ENCODE measurements at places on chromosomes 3 and 15.

GRCh38 chr3:127182848-127183714, 9.8 kb upstream of the PRR23E start:
- DNase-seq, result no peak

DNA sequence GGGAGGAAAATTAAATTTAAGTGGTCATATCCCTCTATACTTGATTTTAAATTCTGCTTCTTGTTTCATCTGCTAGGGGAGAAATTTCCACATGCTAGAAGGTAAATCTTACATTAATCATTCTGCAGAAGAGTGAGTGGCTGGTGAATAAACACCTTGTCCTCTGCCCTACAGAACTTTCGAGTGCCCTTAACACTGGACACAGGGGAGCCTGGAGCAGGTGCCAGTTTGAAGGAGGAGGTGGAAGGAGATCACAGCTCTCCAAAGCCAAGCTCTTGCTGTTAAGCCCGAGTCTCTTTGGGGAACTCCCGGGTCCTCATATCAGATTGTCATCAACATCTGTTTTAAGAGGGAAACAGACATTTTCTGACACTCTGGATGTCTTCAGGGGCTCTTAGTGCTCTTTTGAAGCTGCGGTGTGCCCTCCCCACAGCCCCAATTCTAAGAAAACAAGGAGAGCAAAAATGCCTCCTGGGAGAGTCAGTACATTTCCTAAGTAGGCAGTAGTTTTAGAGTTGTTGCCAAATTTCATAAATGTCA, 31.3 kb downstream of the LAMP3 start:
- no peak for DNase-seq

GRCh38 chr3:133463347-133463860, 63.5 kb downstream of the BFSP2 start:
- DNase-seq, result no peak

DNA sequence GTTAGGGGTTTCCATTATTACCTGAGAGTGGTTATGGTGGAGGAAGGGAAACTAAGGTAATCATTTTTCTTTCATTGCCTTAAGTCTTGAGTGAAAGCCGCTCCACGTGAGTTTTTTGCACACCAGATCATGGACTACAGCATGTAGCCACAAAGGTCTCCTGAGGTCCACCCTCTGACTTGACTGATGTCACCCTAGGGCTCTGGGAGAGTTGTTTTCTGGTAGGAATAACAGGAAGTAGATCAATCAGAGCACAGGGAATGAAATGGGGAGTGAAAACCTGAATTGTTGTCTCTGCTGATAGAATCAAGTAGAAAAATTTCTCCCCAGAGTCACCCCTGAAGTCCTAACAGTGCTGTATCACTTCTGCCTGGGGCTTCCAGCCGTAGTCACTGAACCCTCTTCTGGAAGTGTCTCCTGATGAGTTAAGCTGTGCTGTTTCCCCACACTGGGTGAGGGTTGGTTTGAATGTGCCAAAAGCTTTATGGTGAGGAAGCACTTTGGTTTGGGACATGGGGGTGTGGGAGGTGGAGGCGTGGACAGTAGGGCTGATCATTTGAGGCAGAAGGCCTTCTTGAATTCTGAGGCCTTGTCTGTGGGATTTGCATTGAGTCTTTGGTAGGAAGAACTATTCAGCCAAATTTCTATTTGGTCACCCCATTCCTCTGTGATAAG, 64.3 kb downstream of the SLCO3A1 start:
- DNase-seq, result no peak

GRCh38 chr3:172310428-172310760, 137.9 kb downstream of the GHSR start:
- DNase-seq, result no peak

GRCh38 chr15:66840615-66841390, 138.8 kb downstream of the SMAD6 start:
- no peak for DNase-seq

DNA sequence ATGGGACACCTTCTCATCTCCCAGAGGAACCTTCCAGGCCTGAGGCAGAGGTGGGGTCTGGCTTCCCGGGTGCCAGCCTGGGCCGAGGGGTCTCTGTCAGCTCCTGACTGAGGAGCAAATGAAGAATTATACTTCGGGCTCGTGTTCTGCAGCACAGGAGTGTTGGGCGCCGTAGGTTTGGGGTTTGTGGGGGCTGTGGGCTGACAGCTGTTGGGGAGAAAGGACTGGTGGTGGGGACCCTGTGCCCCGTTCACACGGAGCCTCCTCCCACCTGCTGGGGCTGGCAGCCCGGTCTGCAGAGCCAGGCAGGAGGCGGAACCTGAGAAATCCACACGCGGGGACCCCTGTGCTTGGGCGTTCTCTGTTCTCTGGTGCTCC, 59.7 kb downstream of the ADAMTS7 start:
- DNase-seq, result no peak

- no peak for DNase-seq
Measured at GRCh38 chr3:41526995-41527573, 327.8 kb downstream of the CTNNB1 start.

GRCh38 chr15:77791941-77792340, 159.2 kb upstream of the LINGO1 start:
- no peak for DNase-seq

GRCh38 chr15:52439470-52439869, 89.2 kb downstream of the MYO5A start:
- DNase-seq, result no peak

DNA sequence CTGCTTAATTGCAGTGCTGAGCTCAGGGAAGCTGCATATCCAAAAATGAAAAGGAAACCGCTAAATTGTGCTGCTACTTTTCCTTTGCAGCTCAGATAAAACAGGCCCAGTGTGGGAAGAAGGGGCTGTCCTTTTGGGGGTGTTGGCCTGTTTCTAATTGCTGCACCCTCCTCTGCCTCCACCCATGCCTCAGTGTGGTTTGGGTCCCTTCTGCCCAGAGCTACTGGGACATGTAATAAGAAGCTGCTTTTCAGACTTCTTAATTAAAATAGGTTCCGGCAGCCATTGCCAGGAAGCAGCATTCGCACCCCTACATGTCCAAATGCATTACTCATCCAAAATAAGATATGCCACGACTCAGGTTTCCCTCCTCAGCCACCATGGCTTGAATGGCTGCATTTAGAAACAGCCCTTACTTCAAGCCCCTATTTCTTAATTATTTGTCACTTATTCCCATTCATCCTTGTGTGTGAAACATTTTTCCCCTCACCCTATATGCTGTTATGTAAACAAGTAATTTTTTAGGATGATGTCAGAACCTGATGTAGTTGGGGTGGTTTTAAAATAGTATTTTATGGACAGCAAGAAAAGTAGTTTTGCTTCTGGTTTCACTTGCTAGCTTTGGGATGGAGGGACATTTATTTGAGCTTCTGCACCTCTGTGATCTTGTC, 235.9 kb upstream of the CTDSPL start:
- DNase-seq, result no peak

DNA sequence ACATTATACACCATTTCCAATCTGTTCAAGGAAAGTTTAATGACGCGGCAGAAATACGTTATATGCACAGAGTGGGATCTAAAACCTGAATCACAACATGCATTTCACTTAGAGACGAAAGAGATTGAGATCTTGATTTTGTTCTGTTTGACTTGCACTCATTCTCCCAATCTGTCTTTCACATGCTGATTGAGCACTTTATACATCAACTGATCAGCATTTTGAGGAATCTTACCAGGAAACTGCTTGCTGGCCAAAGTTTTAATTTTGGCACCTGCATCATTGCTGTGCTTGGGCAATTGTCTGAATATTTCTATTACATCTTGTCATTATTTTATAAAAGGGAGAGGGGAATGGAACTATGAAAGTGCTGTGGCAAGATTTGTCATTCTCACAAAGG, 47.7 kb upstream of the ATP10A start:
- DNase-seq, result no peak

DNA sequence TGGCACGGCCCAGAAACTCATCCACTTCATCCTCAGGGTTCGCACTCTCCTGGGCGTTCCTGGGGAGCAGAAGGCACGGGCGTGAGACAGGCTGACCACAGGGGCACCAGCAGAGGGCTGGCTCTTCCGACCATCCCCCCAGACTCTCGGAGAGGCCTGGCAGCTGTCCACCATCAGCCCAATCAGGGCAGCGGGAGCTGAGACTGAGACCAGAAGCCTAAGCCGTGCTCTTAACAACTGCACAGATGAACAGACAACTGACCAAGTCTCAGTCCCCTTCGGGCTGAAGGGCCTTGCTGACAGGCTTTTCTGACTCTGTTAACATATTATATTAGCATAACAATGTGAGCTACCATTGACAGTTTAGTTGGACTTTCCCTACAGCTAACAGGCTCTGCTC, 118.0 kb downstream of the SEC22A start:
- DNase-seq, result no peak

GRCh38 chr15:51887887-51888592, 58.6 kb downstream of the TMOD3 start:
- no peak for DNase-seq

DNA sequence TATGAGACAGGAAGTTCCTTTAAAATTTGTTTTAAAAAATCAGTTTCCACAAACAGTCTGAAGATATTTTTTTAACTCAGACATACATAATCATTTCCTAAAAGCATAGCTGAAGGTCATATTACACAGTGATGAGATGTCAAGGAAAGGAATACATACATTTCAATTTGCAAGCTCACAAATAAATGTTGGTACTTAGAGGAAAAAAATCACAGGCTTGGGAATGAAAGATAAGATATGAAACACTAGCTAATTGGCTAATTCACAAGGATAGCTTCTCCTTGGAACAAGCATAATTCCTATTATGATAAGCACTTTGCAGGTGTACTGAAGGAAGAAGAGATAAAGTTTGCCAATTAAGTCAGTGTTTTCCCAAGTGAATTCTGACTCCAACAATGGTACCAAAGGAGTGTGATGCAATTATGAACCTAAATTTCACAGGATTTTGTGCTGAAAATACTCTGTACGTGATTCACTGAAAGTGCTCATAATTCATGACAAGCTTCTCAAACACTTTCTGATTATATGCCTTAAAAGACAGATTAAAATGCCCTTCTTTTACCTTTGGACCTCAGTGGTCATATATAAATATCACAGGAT, 112.4 kb downstream of the FRMD5 start:
- no peak for DNase-seq

DNA sequence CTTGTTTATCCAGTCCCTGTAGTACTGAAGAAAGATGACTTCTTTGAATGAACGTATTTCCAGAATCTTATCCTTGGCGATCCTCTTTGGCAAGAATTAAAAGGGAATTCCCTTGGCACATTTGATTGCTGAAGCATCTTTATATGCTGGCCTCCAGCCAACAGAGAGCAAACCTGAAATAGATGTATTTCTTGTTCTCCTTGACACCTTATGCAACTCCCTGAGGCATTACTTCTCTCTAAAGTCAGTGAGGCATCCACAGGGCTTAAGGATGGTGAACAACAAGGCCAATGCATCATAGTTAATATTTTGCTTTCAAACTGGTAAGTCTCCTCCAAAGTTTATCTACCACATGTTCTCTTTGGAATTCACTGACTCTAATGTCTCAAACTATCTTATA, 450.9 kb upstream of the THRB start:
- no peak for DNase-seq

DNA sequence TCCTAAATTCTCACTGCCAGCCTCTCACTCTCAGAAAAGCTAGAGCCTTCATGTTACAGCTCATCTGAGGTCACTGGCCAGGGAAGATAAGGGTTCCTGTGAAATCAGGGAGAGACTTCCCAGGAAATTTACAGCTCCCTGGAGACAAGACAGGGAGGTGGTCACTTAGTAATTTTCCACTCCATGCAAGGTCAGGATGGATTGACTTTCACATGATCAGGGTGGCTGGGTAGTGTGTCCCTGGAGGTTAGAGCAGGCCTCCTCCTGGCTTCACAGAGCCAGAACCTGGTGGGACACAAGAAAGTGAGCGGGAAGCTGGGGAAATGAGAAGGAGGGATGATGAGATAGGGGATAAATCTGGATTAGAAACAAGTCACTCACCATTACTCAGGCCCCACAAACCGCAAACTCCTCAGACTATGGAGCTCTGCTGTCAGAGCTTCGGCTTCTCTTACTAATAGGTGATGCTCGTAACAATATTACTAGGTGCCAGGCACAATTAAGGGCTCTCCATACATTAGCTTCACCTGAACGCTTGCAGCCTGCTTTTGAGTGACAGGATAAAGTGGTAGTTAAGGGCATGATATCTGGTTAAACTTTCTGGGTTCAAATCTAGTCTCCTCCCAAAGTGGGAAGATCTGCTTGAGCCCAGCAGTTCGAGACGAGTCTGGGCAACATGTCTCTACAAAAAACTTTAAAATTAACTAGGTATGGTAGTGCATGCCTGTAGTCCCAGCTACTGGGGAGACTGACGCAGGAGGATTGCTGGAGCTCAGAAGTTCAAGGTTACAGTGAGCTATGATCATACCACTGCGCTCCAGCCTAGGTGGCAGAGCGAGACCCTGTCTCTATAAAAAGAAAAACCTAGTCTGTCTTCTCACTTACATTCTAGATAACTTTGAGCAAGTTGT, 24.9 kb downstream of the DUOX2 start:
- no peak for DNase-seq

- DNase-seq, result no peak
Measured at GRCh38 chr3:24828551-24828950, 333.9 kb upstream of the THRB start.

GRCh38 chr3:14319654-14320182, 82.7 kb upstream of the SLC6A6 start:
- DNase-seq, result no peak

- no peak for DNase-seq
Measured at GRCh38 chr15:85025516-85026251, 44.0 kb downstream of the PDE8A start.

DNA sequence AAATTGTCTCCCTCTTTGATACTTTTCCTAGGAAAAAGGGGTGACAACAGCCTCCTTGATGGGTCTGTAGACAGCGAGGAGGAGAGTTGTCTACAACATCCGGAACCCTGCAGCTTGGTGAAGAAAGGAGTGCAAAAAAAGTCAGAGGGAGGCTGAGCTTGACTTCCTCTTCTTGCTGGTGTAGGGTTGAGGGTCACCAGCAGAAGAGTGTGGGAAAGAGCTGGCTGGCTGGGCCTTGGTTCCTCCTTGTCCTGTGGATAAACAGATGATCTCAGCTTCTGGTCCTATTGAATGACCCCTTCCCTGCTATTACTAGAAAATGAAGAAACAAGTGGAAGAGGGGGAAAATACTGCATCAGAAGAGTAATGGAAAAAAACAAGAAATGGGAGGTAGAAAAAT, 20.4 kb downstream of the SLC7A14 start:
- DNase-seq, result no peak

- no peak for DNase-seq
Measured at GRCh38 chr3:105527949-105528348, 161.2 kb downstream of the ALCAM start.

DNA sequence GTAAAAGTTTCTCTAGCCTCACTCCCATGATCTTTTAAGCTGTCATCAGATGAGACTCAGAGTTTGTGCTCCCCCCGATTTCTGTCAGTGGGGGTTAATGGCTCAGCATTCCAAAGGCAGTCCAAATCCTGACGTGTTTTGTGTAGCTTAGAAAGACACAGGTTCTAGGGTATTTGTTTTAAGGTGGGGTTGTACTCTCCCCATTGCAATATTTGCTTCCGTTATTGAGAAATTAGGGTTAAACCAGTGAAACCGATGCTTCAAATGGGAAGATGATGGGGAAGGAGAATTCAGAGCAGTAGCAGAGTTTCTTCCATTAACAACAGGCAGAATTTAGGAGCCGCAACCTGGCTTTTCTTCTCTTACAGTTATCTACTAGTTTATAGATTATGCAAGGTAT, 3.4 kb downstream of the PIGB start:
- no peak for DNase-seq

GRCh38 chr3:54191220-54191619, 68.9 kb downstream of the CACNA2D3 start:
- no peak for DNase-seq

Data from substantia nigra (tissue), 51 donors.